ENCODE measurements at places on chromosomes 13 and 19.

- DNase-seq, result no peak
- no peak overlapping the region for H3K4me3 ChIP-seq
- no peak overlapping the region for H3K27ac ChIP-seq
- no peaks in the 10 kb centered on the region for H3K36me3 ChIP-seq
- no peaks in the 10 kb centered on the region for H3K4me1 ChIP-seq
These were observed 1.3 kb downstream of the MEIS3 start for GRCh38 chr19:47417746-47418691.

- H3K4me3 ChIP-seq, result no peak overlapping the region
- H3K27ac ChIP-seq, result no peak overlapping the region
- no peaks in the 10 kb centered on the region for H3K36me3 ChIP-seq
These were observed 70.1 kb downstream of the STK24 start for GRCh38 chr13:98506728-98507230.

DNA sequence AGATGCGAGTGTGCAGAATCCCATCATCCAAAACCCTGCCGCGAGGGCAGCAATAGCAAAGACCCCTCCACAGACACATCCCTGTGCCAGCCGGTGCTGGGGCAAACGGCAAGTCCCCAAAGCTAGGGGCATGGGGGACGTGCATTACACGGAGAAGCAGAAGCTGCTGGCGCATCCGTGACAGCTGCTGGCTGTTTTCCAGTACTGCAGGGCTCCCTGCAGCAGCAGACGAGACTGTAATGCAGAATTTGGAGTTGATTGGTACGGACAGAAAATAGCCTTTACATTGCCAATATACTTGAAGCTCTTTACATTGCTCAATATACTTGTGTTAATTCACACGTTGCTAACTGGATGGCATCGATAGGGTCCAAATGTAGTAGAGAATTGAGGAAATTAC lies 77.2 kb upstream of the TMTC4 start:
- no peak for DNase-seq
- no peak overlapping the region for H3K4me3 ChIP-seq
- no peaks in the 10 kb centered on the region for H3K4me1 ChIP-seq
- H3K36me3 ChIP-seq, result no peaks in the 10 kb centered on the region

GRCh38 chr19:15201374-15202023 lies 704 bp upstream of the NOTCH3 start:
- no peak for DNase-seq
- H3K4me1 ChIP-seq, result peaks cover 20% of the 10 kb centered on the region
- no peak overlapping the region for H3K4me3 ChIP-seq
- peaks cover 50% of the 10 kb centered on the region for H3K27me3 ChIP-seq

GRCh38 chr19:18660939-18661670 lies 22.4 kb upstream of the CRTC1 start:
- H3K36me3 ChIP-seq, result peaks cover 16% of the 10 kb centered on the region
- no peaks in the 10 kb centered on the region for H3K27me3 ChIP-seq
- H3K4me3 ChIP-seq, result no peak overlapping the region
- peaks cover 9% of the 10 kb centered on the region for H3K4me1 ChIP-seq
- no peak for DNase-seq
- H3K27ac ChIP-seq, result no peak overlapping the region

- H3K36me3 ChIP-seq, result no peaks in the 10 kb centered on the region
- no peaks in the 10 kb centered on the region for H3K4me1 ChIP-seq
- no peak overlapping the region for H3K4me3 ChIP-seq
- DNase-seq, result no peak
These were observed 15.0 kb upstream of the MIER2 start for GRCh38 chr19:359653-359925.

DNA sequence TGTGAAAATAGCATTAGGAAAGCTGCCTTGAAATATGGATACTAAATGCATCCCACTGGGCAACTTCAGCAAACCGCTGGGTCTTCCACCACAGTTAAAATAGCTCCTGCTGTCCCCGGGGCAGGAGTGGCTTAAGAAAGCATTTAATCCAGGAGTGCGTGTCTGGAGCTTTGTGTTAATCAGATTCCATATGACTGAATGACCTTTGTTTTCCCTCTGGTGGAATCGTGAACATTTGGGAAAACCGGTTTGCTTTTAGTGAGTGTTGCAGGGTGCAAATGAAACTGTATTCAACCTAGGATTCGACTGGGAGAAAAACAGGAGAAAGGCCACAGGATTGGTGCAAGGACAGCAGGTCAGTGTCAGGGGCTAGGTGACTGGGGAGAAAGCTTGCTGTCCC lies 237.6 kb upstream of the MAB21L1 start:
- no peak overlapping the region for H3K4me3 ChIP-seq
- no peak overlapping the region for H3K27ac ChIP-seq
- no peak for DNase-seq
- H3K4me1 ChIP-seq, result no peaks in the 10 kb centered on the region
- H3K36me3 ChIP-seq, result no peaks in the 10 kb centered on the region
- H3K27me3 ChIP-seq, result no peaks in the 10 kb centered on the region

- H3K4me1 ChIP-seq, result no peaks in the 10 kb centered on the region
- no peak overlapping the region for H3K4me3 ChIP-seq
- no peaks in the 10 kb centered on the region for H3K27me3 ChIP-seq
- no peaks in the 10 kb centered on the region for H3K36me3 ChIP-seq
- no peak overlapping the region for H3K27ac ChIP-seq
These were observed 50.3 kb upstream of the ANKRD10 start for GRCh38 chr13:110965038-110965754.

DNA sequence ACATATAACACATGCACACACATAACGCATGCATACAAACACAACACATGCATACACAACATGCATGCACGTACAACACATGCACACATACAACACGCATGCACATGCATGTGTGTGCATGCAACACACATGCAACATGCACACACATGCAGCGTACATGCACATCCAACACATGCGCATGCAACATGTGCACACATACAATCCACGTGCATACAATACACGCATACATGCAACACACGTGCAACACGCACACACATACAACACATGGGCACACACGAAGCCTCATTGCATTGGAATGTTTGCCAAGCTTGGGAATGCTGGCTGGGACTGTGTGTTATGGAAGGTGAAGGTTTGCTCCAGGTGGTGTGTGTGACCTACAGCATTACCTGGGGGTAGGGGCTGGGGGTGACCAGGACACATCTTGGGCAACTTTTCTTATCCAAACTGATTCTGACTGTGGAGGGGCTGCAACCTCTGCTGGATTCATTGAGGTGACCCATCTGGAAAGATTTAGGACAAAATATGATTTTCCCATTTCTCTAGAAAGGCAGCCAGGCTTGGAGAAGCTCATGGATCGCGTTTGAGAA lies 58.9 kb downstream of the SPACA7 start:
- no peaks in the 10 kb centered on the region for H3K27me3 ChIP-seq
- DNase-seq, result no peak
- H3K4me3 ChIP-seq, result no peak overlapping the region

GRCh38 chr19:51971624-51972023 lies 15.0 kb downstream of the ZNF350 start:
- no peaks in the 10 kb centered on the region for H3K27me3 ChIP-seq
- DNase-seq, result no peak
- H3K27ac ChIP-seq, result no peak overlapping the region
- no peak overlapping the region for H3K4me3 ChIP-seq
- no peaks in the 10 kb centered on the region for H3K4me1 ChIP-seq
- peaks cover 79% of the 10 kb centered on the region for H3K36me3 ChIP-seq

All from CD14-positive monocyte (primary cell).